Neural progenitor cell (in vitro differentiated cells): ENCODE measurements at places on chromosomes 2 and 18. TPM values are rescaled to one million over a fixed set of nuclear protein-coding genes. Genes with fewer than 3 reads are reported as not detected.

Gene MDH1B
- total RNA-seq = 3.7 and 3.9 TPM in 2 replicates

Gene SP140
- 0.06 TPM in 1 of 2 replicates, not detected in the other for total RNA-seq

Gene ACADL
- 0.09 TPM in 1 of 2 replicates, not detected in the other for total RNA-seq

Gene COQ10B
- total RNA-seq = 14.0 and 20.1 TPM in 2 replicates

Gene TMEM200C
- total RNA-seq = 1.4 and 7.5 TPM in 2 replicates

Gene POTEI
- total RNA-seq = 1.8 and 2.4 TPM in 2 replicates

Gene DLGAP1
- total RNA-seq = 16.9 and 18.5 TPM in 2 replicates

Gene ZNF804A
- 0.06 TPM in 1 of 2 replicates, not detected in the other for total RNA-seq

Gene TBR1
- total RNA-seq = 0.09 TPM in 1 of 2 replicates, not detected in the other

Gene RUFY4
- not detected in 2 replicates for total RNA-seq
